ENCODE measurements at places on chromosomes 3 and 15.

GRCh38 chr3:20288050-20288449, 102.0 kb upstream of the SGO1 start:
- DNase-seq, result no peak

DNA sequence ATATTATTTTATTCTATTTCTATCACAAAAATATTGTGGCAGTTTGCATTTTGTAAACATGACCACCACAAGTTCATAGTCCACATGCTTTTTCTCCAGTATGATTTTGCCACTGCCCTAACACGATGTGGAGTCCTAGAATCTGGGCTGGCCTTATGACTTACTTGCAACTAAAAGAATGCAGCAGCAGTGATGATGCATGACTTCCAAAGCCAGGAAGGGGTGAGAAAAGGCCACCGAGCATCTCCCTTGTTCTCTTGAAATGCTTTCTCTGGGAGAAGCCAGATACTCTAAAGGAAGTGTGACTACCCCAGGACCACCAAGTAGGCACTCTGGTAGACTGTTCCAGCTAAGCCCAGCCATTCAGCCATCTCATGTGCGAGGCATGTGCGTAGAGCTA, 191.6 kb upstream of the MRPL3 start:
- DNase-seq, result no peak

DNA sequence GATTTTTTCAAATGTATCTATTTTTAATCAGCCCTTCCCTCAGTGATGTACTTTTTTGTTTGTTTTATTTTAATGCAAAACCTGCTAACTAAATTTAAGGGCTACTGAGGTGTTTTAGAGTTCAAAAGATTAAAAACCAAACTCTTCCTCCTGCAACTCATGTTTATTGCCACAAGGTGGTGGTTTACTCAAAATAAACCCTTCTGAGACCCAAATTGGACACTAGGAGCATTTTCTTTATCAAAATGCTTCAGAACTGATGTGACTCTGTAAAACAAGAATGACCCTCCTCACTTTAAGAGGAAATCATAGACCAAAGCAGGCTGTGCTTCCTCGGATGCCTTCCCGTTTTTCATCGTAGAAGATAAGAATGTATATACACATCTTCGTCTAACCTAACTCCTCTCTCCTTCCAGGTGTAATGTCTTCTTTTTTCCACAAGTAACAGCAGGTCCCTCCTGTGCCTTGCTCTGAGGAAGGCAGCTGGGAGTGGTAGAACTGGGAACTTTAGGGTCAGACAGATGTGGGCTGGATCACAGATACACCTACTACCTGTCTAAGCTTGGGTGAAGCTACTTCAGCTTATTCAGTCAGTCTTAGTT, 2.9 kb upstream of the NME9 start:
- DNase-seq, result no peak

DNA sequence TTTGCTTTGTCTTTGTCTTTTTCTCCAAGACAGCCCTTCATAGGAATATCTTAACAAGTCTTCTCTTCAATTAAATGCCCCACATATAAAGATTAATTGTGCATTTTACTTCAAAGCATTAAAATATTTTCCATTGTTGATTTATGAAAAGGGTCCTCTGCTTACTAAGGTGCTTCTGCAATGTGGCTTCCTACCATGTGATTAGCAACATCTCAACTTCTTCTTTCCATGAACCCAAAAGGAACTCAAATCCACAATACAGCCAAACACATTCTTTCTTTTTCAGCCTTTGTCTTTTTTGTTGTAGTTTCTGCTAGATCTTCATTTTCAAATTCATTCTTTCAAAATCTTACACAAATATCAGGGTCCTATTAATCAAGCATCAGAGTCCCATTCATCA, 309.2 kb downstream of the NSUN3 start:
- DNase-seq, result no peak

DNA sequence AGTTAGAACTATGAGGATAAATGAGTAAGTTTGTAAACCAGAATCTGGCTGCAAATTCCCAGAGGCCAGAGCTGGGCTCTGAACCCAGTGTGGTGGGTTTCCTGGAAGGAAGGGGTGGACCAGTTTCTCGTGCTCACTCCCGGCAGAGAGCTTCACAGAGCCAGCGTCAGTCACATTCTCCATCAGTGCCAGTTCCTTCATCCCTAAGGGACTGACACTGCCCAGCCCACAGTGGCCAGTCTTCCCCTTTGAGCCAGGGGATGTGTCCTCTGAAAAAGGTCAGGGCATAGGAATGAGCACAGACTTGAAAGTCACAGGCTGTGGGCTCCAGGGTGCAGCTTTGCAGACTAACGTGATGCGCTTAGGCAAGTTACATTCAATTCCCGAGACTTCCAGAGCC, 135.8 kb upstream of the HACD2 start:
- no peak for DNase-seq

DNA sequence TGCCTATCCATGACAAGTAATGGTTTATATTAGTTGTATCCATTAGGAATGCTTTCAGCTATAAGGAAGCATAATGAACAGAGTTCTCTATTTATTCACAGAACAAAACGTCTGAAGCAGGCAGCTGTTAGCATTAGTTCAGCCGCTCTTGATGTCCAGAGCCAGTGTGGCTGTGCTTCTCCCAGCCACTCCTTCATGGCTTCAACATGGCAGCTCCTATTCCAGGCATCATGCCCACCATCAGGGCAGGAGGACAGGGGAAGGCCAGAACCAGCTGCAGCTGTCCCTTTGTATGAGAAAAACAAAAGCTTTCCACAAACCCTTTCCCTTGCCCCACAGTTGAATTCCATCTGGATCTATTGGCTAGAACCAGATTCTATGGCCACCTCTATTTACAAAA, 12.9 kb upstream of the SNRK start:
- no peak for DNase-seq

DNA sequence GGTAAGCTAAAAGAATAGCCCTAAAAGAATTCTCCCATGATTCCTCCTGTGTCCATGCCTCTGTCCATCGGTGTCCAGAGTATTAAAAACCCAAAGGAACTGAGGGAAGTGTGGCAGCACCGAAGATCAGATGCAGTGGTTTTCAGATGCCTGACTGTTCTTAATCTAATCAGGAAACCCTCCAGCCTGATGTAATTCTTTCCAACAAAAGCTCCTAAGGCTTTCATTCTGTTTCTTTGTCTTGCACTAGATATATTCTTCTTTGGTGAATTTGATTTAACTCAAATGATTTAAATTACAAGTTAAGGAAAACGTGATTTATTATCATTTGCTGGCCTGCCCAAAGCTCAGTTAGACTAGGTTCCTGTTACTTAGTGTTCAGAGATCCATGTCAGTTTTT, 71.2 kb downstream of the ARHGAP31 start:
- DNase-seq, result no peak
